Psoas muscle (tissue), 8 donors: ENCODE measurements at places on chromosomes 3 and 15.

DNA sequence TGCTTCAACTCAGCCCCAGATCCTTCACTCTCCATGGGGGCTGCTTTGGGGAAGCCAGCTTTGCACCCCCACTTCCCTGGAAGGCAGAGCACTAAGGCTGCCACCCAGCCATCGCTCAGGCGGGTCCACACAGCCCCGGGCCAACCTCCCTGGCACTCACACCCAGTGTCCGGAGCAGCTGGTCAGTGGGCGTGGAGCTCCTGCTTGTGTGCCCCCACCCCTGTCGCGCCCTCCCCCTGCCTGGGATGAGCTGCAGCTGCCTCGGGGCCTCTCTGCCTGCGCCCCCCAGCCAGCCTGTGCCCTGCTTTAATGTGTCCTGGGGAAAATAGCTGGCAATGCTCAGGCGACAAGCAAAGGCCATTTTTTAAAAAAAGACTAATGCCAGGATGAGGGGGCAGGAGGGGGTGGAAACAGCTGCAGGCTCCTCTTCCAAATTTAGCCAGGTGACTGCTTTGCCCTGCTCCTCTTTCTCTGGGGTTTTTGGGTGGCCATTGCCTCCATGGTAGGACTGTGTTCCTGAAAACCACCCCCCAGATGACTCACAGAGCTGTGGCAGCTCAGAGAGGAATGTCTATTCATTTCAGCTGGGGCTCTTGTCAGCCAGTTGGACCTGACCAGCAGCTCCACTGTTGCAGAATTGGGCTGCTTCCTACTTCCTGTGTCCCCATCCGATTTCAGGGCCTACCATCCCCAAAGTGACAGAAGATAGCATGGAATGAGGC is 65.0 kb downstream of the CEMIP start:
- H3K4me3 ChIP-seq = no peak overlapping the region
- DNase-seq = no peak
- H3K36me3 ChIP-seq = no peaks in the 10 kb centered on the region
- H3K4me1 ChIP-seq = no peaks in the 10 kb centered on the region

DNA sequence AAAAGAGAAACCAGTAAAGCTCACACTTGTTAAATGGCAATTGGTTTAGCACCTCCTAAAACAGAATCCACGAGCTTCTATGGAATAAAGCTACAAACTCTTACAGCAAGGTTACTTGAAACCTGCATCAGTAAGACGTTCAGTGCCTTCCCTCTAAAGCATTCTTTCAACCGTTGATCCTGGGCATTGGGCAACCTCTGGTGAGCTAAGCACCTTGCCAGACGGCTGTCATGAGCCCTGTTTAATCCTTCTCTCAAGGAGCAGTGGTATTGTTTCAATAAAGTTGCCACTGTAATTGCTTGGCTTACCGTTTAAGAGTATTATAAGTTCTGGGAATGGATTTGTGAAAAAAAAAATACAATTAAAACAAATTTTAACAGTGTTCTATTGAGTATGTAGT is 75.0 kb downstream of the COL8A1 start:
- H3K27me3 ChIP-seq = no peaks in the 10 kb centered on the region
- H3K4me1 ChIP-seq = no peaks in the 10 kb centered on the region
- no peak overlapping the region for H3K4me3 ChIP-seq
- H3K36me3 ChIP-seq = no peaks in the 10 kb centered on the region
- no peak for DNase-seq

- no peaks in the 10 kb centered on the region for H3K4me1 ChIP-seq
- no peak overlapping the region for H3K27ac ChIP-seq
- H3K27me3 ChIP-seq = no peaks in the 10 kb centered on the region
- no peaks in the 10 kb centered on the region for H3K36me3 ChIP-seq
- no peak overlapping the region for H3K4me3 ChIP-seq
These were observed 156.9 kb downstream of the SOX2 start for GRCh38 chr3:181868576-181869082.

DNA sequence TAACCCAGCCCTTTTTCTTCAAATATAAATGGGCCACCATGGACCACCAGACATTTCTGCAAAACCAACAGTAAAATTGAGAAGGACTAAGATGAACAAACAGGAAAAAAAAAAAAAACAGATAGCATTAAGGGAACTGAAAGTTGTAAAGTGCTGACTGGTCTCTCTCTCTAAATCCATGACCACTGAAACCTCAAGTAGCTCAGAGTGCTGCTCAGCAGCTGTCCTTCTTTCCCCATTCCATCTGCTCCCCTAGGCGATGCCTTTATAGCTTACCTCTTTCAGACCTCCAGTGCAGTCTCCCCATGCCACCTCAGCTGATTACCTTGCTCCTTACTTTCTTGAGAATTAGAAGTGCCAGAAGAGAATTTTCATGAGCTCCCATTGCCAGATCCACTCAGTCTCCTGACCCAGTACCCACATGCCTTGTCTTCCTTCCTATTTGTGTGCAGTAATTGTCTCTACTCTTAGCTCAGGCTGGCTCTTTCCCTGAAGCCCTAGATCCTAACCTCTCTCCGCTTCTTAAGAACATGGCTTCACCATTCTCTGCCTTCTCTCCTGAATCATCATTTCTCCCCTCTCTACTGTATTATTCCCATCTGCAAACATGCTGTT is 23.9 kb upstream of the XIRP1 start:
- no peak overlapping the region for H3K27ac ChIP-seq
- no peak overlapping the region for H3K4me3 ChIP-seq

DNA sequence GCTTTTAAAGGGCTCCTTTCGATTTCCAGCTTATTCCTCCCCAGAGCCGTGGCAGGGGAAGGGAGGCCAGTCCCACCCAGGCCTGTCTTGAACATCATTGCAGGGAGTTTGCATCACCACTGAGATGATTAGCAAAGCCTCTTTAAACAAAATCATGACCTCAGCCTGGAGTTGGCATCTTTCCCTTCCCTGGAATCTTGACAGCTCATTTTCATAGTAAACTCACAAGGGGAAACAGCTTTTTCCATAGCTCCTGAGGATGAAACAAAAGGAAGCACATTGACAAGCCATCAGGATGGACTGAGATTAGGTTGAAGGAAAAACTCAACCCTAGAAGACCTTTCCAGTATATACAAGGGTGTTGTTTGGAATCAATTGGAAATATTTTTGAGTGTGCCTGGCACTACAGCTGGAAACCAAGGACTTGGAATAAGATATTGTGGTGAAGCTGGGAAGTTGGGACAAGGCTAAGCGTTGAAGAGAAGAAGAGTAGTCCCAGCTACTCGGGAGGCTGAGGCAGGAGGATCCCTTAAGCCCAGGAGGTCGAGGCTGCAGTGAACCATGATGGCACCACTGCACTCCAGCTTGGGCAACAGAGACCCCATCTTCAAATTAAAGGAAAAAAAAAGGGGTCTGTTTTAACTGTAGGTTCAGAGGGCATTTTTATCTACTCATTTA is 3.1 kb upstream of the LARP6 start:
- H3K4me3 ChIP-seq = no peak overlapping the region
- no peaks in the 10 kb centered on the region for H3K36me3 ChIP-seq
- H3K27me3 ChIP-seq = no peaks in the 10 kb centered on the region
- no peaks in the 10 kb centered on the region for H3K4me1 ChIP-seq

DNA sequence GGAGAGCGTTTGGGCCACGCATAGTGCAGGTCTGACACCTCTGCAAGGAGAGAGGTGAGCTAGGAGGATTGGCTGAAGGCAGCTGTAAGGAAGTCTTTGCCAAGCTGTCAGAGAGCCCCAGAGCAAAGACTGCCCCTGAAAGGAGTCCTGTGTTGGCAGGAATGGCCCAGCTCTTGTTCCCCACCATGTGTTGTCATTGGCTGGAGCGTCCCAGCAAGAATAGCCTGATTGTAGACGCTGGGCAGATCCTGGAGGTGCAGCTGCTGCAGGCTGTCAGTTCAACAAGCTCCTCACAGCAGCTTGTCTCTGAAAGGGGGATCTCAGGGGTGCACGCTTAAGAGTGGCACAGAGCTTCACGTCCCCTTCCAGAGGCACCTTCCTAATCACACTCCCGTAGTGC is 237.6 kb downstream of the FEZF2 start:
- no peaks in the 10 kb centered on the region for H3K36me3 ChIP-seq
- no peak overlapping the region for H3K27ac ChIP-seq
- H3K4me1 ChIP-seq = peaks cover 37% of the 10 kb centered on the region
- no peaks in the 10 kb centered on the region for H3K27me3 ChIP-seq

DNA sequence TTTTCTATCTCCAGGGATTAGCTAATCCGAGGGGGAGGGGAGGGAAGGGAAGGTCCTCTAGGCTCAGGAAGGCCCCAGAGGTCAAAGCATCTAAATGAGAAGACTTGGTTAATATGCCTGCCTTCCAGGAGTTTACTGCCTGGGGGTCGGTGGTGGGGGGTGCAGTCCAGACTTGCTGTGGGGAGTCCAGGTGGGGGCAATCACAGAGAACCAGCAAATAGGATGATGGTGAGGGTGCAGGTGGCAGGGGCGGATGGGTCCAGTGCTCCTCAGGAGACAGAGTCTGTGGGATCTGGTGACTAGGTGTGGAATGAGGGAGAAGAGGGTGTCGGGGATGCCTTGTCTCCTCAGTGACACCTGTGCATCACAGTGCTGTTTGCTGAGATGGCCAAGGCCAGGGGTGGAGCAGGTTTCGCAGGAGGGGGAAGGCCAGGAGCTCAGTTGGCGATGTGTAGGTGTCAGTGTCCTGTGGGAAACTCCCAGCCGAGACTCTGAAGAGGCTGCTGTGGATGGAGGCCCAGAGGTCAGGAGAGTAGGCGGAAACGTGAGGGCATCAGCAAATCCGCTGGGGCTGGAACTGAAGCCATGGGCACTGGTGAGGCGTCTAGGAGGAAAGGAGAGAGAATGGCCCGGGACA is 8.1 kb downstream of the CFAP100 start:
- peaks cover 2% of the 10 kb centered on the region for H3K27me3 ChIP-seq
- no peak for DNase-seq
- no peak overlapping the region for H3K4me3 ChIP-seq
- no peaks in the 10 kb centered on the region for H3K4me1 ChIP-seq
- no peaks in the 10 kb centered on the region for H3K36me3 ChIP-seq
- no peak overlapping the region for H3K27ac ChIP-seq

DNA sequence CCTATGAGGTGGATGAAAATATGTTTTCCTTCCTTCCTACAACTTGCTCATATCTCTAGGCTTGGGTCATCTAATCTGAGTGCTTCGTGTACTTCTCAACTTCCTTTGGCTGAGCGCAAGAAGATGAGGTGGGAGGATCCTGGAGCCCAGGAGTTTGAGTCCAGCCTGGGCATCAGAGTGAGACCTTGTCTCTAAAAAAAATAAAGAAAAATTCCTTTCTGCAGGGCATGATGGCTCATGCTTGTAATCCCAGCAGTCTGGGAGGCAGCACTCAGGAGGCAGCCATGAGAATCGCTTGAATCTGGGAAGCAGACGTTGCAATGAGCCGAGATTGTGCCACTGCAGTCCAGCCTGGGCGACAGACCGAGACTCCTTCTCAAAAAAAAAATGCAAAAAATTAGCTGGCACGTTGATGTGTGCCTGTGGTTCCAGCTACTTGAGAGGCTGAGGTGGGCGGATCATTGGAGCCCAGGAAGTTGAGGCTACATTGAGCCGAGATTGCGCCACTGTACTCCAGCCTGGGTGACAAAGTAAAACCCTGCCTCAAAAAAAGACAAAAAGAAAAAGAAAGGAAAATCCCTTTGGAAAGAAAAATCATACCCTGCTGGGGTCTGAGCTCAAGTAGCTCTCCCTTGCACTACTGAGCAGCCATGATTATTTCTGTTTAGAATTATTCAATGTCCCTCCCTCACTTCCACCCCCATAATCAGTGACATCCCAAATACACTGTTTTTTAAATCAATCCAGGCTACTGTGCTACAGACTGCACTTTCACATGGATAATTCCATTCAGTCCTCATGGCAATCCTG is 28.0 kb upstream of the RAB11A start:
- H3K27ac ChIP-seq = no peak overlapping the region
- H3K4me1 ChIP-seq = no peaks in the 10 kb centered on the region
- H3K36me3 ChIP-seq = no peaks in the 10 kb centered on the region
- H3K27me3 ChIP-seq = no peaks in the 10 kb centered on the region
- H3K4me3 ChIP-seq = no peak overlapping the region

DNA sequence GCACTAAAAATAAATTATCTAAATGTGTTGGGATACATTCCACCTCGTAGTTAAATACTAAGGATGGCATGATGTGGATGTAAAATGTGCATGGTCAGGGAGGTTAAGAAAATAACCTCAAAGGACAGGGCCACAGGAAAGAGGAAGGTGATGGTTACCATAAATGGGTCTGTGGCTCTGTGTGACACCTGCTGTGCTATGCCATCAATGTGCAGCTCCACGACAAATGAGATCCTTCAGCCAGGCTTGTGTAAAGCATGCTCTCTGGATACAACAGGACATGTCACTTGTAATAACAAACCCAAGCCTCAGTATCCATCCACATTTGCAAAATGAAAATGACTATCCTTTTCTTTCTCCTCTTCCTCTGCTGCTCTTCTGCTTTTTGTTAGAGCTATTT is 456.7 kb upstream of the RASGRP1 start:
- H3K4me3 ChIP-seq = no peak overlapping the region
- H3K27ac ChIP-seq = no peak overlapping the region
- no peaks in the 10 kb centered on the region for H3K36me3 ChIP-seq
- H3K4me1 ChIP-seq = no peaks in the 10 kb centered on the region
- no peaks in the 10 kb centered on the region for H3K27me3 ChIP-seq

DNA sequence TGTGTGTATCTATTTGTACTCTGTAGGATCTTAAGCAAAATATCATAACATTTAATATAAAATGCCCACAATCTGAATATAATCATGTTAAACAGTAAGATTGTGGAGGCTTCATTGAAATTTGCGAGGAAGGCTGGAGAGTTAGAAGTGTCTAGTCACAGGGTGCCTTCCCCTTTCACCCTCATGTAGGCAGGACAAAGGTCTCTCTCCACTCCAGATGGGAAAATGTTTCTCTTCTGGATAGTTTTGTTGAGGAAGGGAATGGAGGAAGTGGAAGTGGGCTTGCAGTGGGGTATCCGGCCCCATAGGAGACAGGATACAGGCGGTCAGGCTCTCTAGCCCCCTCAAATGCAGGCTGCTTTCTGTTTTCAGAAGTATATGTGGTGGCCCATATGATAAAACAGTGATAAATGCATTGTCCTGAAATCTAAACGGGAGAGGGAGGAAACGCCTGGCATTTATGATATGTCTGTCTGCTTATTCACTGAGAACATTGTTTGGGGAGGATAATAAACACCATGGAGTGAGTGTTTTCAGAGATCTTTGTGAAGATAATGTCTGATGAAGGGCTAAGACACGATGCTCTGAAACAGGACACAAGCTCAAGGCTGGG is 13.3 kb upstream of the MYZAP start:
- no peak overlapping the region for H3K27ac ChIP-seq
- H3K36me3 ChIP-seq = no peaks in the 10 kb centered on the region
- no peak for DNase-seq
- no peaks in the 10 kb centered on the region for H3K27me3 ChIP-seq
- H3K4me3 ChIP-seq = no peak overlapping the region

GRCh38 chr3:126308394-126309125 is 48.6 kb downstream of the KLF15 start:
- no peaks in the 10 kb centered on the region for H3K27me3 ChIP-seq
- H3K4me3 ChIP-seq = no peak overlapping the region
- DNase-seq = no peak
- H3K27ac ChIP-seq = no peak overlapping the region
- H3K4me1 ChIP-seq = no peaks in the 10 kb centered on the region

- DNase-seq = no peak
- H3K27me3 ChIP-seq = peaks cover 10% of the 10 kb centered on the region
- H3K27ac ChIP-seq = no peak overlapping the region
- no peaks in the 10 kb centered on the region for H3K36me3 ChIP-seq
These were observed 42.2 kb upstream of the RASGRF1 start for GRCh38 chr15:79132770-79133169.
